Natural killer cell (primary cell): ENCODE measurements at places on chromosomes 7 and 10. TPM values are rescaled to one million over a fixed set of nuclear protein-coding genes. Genes with fewer than 3 reads are reported as not detected.

The ERVW-1 gene
- total RNA-seq = not detected

The SOSTDC1 gene
- total RNA-seq = not detected

The NKX2-3 gene
- total RNA-seq = not detected

The ERV3-1 gene
- total RNA-seq = 34.2 TPM

The MMRN2 gene
- total RNA-seq = not detected
